ENCODE measurements at places on chromosomes 13 and 19.

GRCh38 chr19:5093948-5094718, 125.2 kb downstream of the KDM4B start:
- no peak for DNase-seq

DNA sequence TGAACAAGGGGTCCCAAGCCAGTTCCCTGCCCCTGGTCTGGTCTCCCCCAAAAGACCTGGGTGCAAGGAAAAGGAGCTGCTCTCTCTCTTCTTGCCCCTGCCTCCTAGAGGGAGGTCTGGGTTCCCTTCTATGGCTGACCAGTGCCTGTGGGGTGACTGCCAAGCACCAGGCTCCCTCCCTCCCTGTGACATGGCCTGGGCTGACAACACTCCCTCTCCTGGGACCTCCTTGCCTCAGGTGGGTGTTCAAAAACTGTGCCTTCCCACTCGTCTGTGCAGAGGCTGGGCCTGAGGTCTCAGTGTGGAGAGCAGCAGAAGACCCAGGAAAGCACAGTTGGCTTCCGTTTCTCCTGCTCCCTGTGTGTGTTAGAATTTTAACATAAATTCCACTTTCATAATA, 4.7 kb downstream of the ZNF446 start:
- no peak for DNase-seq

GRCh38 chr13:66076417-66076816, 1153.7 kb downstream of the PCDH9 start:
- DNase-seq = no peak

- DNase-seq = no peak
These were observed 1.2 kb downstream of the GTPBP3 start for GRCh38 chr19:17338433-17339078.

GRCh38 chr19:58380037-58380661, 681 bp downstream of the ZNF837 start:
- DNase-seq = no peak

All from brain pericyte (primary cell).